ENCODE measurements at places on chromosomes 1 and 21.

- DNase-seq = no peak
Measured at GRCh38 chr1:66436378-66437135, 97.4 kb upstream of the SGIP1 start.

GRCh38 chr1:156508955-156509234 is 8.3 kb upstream of the MEF2D start:
- no peak for DNase-seq

DNA sequence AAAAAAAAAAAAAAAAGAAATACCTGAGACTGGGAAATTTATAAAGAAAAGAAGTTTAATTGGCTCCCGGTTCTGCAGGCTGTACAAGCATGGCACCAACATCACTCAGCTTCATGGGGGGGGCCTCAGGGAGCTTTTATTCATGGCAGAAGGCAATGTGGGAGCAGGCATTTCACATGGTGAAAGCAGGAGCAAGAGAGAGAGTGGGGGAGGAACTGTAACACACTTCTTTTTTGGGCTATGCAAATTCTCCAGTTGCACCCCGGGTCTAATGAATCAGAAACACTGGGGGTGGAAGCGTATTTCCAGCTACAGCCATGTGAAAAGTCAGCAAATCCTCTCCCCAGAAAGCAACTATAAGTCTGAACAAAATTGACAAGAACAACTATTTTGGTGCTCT is 11.8 kb upstream of the SOD1 start:
- DNase-seq = no peak

DNA sequence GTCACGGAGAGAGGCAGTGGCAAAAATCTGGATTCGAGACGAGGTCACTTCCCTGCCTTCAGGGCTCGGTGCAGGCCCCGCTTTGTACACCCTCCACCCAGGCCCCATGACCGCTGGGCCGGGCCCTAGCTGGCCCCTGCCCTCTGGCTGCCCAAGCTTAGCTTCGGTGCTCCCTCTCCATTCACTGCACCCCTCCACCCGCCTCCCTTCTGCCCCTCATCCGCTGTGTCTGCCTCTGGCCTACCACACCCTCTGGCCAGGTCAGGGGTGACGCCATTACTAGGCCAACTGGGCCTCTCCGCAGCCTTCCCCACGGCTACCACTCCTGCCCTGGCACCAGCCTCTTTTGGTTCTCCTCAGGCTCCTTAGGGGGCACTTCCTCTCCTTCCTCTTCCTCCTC is 528 bp upstream of the CD164L2 start:
- no peak for DNase-seq

DNA sequence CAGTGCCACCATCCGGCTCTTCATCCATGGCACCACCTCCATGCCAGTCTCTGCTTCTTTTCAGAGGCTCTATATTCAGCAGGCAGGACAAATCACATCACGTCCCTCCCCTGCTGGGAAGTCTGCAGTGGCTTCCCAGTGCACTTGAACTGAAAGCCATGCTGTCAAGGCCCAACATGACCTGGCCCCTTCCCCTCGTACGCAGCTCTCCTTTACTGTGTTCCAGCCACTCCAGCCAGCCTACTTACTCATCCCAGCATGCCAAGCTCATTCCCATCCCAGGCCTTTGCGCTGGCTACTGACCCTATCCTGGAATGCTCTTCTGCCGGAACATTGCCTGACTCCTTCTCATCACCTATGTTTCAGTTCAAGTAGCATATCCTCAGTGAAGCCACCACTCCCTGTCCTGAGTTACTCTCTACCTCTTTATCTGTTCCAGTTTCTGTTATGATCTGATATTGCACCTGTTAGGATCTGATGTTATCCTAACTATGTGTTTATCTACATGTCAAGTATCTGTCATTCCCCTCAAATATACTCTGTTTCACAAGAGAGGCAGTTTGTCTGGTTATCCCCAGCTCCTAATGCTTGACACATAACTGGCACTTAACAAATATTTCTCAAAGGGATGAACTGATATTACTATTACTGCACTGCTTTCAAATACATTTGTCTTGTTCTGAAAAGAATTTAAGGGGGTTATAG is 101.2 kb upstream of the F3 start:
- DNase-seq = no peak

GRCh38 chr1:202659974-202660373 is 50.3 kb downstream of the SYT2 start:
- DNase-seq = no peak

- DNase-seq = no peak
Measured at GRCh38 chr1:214983126-214983869, 99.2 kb upstream of the KCNK2 start.

GRCh38 chr1:155117610-155118009 is 10.1 kb upstream of the EFNA1 start:
- DNase-seq = no peak

DNA sequence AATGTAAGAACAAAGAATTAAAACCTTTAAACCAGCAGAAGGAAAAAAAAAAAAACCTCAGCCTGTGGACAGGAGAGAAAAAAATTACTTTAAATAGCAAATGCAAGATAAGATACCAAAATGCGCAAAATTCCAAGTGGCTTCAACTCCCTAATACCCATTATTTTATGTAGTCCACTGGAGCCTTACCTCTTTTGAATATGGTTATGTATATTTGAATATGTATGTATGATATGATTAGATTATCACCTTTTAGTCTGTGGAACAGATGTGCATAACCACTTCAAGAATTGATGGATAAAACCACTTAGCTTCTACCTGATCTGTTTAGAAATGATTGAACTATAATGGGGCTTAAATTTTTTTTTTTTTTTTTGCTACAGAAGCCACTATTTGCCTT is 52.4 kb upstream of the C1orf115 start:
- no peak for DNase-seq

DNA sequence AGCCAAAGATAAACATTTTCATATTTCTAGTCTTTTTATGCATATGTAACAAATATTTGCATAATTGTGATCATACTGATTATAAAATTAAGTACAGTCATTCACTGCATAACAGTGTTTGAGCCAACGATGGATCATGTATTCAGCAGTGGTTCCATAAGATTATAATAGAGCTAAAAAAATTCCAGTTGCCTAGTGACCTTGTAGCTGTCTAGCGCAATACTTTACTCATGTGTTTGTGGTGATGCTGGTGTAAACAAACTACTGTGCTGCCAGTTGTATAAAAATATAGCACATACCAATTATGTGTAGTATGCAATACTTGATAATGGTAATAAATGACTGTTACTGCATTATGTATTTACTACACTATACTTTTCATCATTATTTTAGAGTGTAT is 2.1 kb upstream of the S100A10 start:
- no peak for DNase-seq

GRCh38 chr1:78068681-78069283 is 23.0 kb downstream of the GIPC2 start:
- DNase-seq = no peak

- DNase-seq = no peak
Measured at GRCh38 chr1:54337928-54338327, 68.3 kb downstream of the SSBP3 start.

DNA sequence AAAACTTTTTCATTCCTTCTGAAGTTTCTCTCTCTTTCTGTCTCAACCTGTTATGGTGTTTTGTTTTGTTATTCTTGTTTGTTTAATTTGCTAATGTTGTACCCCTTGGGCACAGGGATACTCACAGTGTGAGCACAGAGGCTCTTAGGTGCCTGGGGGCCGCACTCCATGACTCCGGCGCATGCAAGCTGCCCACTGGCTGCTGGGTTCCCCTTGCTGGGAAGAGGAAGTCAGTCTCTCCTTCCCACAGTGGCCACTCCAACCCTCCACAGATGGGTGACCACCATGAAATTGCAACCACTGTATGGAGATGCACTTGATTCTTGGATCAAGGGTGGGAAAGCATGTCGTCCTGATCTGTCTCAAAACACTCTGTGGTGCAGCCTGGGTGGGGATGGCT is 4.6 kb upstream of the CD1A start:
- DNase-seq = no peak

DNA sequence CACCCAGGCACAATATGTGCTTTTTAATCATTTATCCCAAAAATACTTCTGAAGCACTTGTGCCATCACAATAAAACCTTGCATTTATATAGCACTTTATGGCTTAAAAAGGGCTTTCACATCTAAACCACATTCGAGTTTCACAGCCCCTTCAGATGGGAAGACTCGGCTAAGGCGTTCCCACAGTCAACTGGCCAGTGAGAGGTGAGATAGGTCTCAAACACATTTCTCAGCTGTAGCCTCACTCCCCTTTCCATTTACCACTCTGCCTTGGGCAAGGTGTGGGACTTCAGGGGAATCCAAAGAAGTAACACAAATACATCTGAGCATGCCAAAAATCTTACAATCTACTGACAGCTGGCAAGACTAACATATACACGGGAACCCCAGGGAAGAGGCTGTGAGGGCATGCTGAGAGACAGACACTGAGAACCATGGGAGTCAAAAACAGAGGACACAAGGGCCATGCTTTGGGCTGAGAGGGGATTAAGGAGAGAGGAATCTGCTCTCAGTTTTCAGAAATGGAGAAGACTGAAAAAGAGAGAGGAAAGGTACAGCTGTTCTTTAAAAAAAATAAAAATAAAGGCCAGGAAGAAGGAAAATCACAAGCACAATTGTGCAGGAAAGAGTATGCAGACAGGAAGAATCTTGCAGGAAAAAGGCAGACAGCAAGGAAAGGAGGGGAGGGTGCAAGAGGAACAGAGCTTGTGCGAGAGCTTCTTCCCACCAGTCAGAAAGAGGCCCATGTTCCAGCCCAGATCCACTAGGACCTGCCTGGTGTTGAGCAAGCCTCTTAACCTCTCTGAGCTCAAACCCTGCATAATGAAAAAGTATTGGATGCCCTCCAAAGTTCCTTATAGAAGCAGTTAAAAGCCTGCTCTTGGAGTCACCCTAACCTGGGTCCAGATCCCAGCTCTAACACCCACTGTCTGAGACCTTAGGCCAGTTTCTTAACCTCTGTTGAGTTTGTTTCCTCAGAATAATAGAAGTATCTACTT is 73.5 kb downstream of the JAK1 start:
- DNase-seq = no peak

DNA sequence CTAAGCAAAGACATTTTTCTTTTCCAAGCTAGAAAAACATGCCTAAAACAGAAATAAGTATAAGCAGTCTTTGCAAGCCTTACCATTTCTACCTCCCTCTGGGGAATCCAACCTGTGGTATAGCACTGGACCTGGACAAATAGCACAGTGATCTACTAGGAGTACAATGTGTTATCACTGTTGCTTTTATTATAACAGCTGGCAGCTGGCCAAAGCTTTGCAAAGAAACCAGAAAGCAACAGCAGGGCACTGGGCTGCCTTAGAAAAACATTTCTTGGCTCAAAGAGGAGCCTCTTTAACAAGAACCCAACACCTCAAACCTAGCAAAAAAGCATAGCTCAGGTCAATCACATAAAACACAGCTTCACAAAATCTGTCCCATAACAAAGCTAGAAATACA is 294.5 kb upstream of the GREM2 start:
- DNase-seq = no peak

GRCh38 chr1:53323316-53323715 is 4.6 kb downstream of the LRP8 start:
- DNase-seq = no peak

GRCh38 chr1:90705956-90706355 is 11.1 kb downstream of the BARHL2 start:
- DNase-seq = no peak

- DNase-seq = no peak
Measured at GRCh38 chr1:145995148-145995881, 1.1 kb downstream of the TXNIP start.

- DNase-seq = no peak
Measured at GRCh38 chr21:38912102-38912629, 106.4 kb downstream of the ETS2 start.

- no peak for DNase-seq
Measured at GRCh38 chr1:46615088-46615487, 1.5 kb downstream of the MOB3C start.

DNA sequence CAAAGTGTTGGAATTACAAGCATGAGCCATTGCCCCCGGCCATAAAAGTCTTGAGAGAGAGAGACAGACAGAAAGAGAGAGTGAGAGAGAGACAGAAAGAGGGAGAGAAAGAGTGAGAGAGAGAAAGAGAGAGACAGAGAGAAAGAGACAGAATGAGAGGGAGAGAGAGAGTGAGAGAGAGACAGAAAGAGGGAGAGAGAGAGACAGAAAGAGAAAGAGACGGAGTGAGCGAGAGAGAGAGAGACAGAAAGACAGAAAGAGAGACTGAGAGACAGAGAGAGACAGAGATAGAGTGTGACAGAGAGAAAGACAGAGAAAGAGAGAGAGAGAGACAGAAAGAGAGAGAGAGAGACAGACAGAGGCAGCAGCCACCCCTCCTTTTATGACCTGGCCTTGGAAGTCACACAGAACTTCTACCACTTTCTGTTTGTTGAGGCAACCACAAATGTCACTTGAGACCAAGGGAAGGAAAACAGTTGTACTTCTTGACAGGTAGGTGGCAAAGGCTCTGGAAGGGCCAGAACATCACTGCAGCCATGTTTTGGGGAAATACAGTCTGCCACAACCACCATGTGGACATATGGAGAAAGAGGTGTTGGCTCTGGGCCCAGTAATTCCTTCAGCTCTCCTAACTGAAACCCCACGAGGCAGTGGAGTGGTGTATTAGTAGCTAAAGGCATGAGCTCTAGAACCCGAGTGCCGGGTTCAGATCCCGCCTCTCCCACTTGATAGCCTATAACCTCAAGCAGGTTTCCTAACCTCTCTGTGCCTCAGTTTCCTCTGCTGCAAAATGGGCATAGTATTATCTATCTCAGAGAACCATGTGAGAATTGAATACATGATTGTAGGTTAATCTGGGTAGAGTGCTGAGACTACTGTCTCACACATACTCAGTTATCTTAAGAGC is 50.6 kb downstream of the TNFRSF8 start:
- DNase-seq = no peak

- no peak for DNase-seq
Measured at GRCh38 chr1:50979937-50980336, 9.9 kb downstream of the CDKN2C start.

DNA sequence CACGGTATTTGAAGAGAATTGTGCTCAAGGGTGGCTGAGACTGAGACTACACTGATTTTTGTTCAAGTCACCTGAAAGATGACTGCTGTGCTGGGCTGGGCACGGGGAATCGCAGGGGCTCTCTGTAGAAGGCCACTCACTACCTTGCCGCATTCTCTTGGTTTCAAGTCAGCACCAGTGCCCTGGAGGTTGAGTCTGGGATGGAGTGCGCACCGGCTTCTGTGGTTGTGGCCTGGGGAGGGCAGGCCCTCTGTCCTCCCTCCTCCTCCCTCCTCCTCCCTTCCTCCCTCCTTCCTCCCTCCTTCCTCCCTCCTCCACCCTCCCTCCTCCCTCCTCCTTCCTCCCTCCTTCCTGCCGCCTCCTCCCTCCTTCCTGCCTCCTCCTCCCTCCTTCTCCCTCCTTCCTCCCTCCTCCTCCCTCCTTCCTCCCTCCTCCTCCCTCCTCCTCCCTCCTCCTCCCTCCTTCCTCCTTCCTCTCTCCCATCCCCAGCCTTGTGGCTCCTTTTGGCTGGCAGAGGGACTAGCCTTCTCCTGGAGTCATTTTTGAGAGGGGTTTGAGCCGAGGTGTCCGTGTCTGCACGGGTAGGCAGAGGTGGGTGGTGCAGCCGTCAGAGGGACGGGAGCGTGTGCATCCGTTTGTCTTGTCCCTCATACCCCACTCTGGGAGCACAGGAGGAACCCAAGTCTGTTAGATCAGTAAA is 9.5 kb downstream of the RER1 start:
- no peak for DNase-seq

- DNase-seq = no peak
Measured at GRCh38 chr1:58895082-58895481, 111.2 kb upstream of the JUN start.

All from SK-N-DZ (cell line).